ENCODE measurements at places on chromosomes 1 and 21.

GRCh38 chr1:202807451-202807925 lies 733 bp downstream of the KDM5B start:
- H3K4me1 ChIP-seq: peaks cover 51% of the 10 kb centered on the region
- no peak for DNase-seq
- H3K27me3 ChIP-seq: no peaks in the 10 kb centered on the region
- no peaks in the 10 kb centered on the region for H3K36me3 ChIP-seq
- H3K4me3 ChIP-seq: peak overlapping the region; percentile 91
- peak overlapping the region; percentile 48 for H3K27ac ChIP-seq

DNA sequence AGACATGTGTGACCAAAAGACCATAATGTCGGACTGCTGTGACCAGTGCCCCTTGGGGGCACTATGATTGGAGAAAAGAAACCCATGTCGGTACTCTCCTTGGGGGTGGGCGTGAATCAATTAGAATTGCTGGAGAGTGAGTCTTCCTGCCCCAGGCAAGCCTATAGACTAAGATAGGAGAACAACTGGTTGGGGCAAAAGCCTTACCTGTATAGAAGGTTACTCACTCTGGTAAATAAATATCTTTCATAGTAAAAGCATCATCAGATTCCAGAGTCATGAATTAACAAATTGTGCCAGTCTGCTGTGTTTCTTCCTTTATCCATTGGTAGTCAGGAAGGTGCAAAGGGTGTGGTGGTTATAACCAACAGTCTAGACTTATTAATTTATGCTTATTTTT lies 2.9 kb upstream of the PTGFRN start:
- no peaks in the 10 kb centered on the region for H3K36me3 ChIP-seq
- peak overlapping the region; percentile 86 for H3K27ac ChIP-seq
- no peaks in the 10 kb centered on the region for H3K27me3 ChIP-seq
- peak; percentile 93 for DNase-seq
- peak overlapping the region; percentile 17 for H3K4me3 ChIP-seq
- peaks cover 42% of the 10 kb centered on the region for H3K4me1 ChIP-seq

DNA sequence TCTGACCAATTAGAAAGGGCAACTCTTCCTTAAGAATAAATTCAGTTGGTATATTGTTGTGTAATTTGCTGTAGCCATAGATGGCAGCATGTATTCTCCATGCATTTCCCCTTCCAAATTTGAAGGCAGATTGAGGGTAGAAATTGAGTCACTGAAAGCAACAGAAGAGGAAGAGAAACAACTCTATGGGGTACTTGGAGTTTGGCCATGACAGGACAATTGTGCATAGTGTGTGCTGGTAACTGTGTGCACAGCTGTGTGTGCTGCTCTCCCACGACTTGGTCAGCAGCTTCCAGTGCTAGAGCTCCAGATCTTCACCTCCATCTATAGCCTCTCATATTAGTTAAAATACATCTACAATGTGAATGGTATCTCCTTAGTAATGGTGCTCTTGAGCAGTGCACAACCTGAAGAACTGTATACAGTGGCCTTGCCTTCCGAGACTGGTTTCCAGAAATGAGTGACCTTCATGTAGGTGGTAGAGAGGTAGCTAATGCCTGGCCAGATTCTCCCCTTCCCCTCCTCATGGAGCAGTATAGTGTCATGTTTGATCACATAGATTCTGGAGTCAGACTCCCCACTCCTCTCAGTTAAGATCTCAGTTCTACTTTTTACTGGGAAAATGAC lies 882 bp upstream of the FCAMR start:
- H3K4me1 ChIP-seq: peaks cover 14% of the 10 kb centered on the region
- H3K27me3 ChIP-seq: no peaks in the 10 kb centered on the region
- DNase-seq: no peak
- no peaks in the 10 kb centered on the region for H3K36me3 ChIP-seq

DNA sequence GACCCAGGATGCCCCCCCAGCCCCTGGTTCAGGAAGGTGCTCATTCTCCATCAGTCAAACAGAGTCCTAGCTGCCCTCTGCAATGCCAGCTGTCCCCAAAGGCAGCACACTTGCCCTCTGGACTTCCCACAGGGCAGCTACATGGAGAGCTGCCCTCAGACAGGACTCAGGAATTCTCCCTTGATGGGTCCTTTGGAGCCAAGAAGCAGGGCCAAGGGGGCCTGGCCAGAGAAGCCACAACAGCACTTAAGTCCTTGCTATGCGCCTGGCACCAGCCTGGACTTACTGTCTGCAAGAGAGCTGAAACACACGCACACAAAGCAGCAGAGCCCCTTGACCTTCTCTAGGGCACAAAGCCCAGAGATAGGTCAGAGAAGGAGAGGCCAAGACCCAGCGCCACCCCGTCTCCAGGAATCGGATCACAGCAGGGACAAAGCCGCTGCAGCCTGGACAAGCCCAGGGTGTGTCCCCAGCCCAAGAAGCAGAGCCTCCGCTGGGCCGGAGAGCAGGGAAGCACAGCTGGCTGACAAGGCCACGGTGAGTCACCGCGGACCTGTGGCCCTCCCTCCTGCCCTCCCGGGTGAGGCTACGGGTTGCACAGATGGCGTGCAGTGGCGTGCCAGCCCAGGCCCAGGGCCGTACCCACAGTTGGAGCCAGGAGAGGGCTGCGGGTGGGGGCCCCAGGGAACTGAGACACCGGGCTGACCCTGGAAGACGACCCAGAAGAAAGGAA lies 1.7 kb downstream of the WNT9A start:
- peak overlapping the region; percentile 75 for H3K4me3 ChIP-seq
- H3K36me3 ChIP-seq: no peaks in the 10 kb centered on the region
- peaks cover 28% of the 10 kb centered on the region for H3K4me1 ChIP-seq
- DNase-seq: peak; percentile 98
- H3K27me3 ChIP-seq: no peaks in the 10 kb centered on the region
- H3K27ac ChIP-seq: peak overlapping the region; percentile 77

DNA sequence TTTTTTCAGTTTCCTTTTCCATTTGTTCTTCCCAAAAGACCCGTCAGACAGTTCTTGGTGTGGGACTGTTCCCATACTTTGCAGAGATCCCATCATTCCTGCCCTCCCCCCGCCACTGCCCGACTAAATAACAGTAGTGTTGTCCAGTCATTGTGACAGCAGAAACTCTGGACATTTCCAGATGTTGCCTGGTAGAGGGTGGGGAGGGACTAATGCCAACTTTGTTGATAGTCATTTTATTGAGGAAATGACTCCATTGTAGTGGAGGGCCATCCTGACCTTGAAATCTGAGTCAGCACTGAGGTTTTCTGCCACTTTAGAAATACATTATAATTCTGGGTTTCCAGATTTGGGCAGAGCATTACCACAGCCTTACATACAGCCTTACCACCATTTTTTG lies 85.4 kb downstream of the CEP350 start:
- peaks cover 24% of the 10 kb centered on the region for H3K4me1 ChIP-seq
- no peak overlapping the region for H3K4me3 ChIP-seq
- H3K27ac ChIP-seq: peak overlapping the region; percentile 32
- no peaks in the 10 kb centered on the region for H3K27me3 ChIP-seq
- peak; percentile 76 for DNase-seq
- peaks cover 12% of the 10 kb centered on the region for H3K36me3 ChIP-seq

GRCh38 chr21:33492571-33492970 lies 1.1 kb upstream of the DNAJC28 start:
- H3K4me1 ChIP-seq: no peaks in the 10 kb centered on the region
- no peaks in the 10 kb centered on the region for H3K27me3 ChIP-seq
- DNase-seq: peak; percentile 51
- H3K36me3 ChIP-seq: no peaks in the 10 kb centered on the region
- no peak overlapping the region for H3K27ac ChIP-seq

GRCh38 chr1:205416322-205416721 lies 5.5 kb downstream of the LEMD1 start:
- H3K27ac ChIP-seq: no peak overlapping the region
- H3K4me1 ChIP-seq: no peaks in the 10 kb centered on the region
- H3K4me3 ChIP-seq: no peak overlapping the region

- H3K36me3 ChIP-seq: peaks cover 61% of the 10 kb centered on the region
- no peak for DNase-seq
- no peaks in the 10 kb centered on the region for H3K27me3 ChIP-seq
- no peak overlapping the region for H3K27ac ChIP-seq
- H3K4me3 ChIP-seq: no peak overlapping the region
Measured at GRCh38 chr1:92842082-92843045, 10.5 kb downstream of the RPL5 start.

DNA sequence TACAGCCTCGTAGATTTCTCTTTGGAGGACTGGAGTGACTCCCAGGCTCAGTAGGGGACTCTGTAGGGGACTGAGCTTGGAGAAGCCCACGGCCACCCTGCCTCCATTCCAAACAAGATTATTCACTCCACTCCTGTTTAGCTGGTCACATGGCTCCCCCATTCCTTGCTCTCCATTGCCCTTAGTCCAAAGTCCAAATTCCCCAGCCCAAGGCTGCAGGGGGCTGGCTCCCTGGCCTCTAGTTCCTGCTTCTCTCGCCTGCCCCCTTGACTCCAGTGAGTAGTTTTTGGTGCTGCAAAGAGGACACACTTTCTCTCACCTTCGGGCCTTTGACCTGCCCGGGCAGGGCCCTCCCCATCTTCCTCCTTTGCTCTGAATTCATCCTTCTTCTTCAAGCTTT lies 403.3 kb downstream of the KIF26B start:
- no peak overlapping the region for H3K4me3 ChIP-seq
- H3K36me3 ChIP-seq: no peaks in the 10 kb centered on the region
- no peak overlapping the region for H3K27ac ChIP-seq
- no peak for DNase-seq
- no peaks in the 10 kb centered on the region for H3K4me1 ChIP-seq
- H3K27me3 ChIP-seq: peaks cover 99% of the 10 kb centered on the region

GRCh38 chr1:177849130-177849529 lies 120.7 kb downstream of the SEC16B start:
- peaks cover 14% of the 10 kb centered on the region for H3K27me3 ChIP-seq
- no peak for DNase-seq
- no peaks in the 10 kb centered on the region for H3K4me1 ChIP-seq
- H3K4me3 ChIP-seq: no peak overlapping the region
- no peaks in the 10 kb centered on the region for H3K36me3 ChIP-seq

DNA sequence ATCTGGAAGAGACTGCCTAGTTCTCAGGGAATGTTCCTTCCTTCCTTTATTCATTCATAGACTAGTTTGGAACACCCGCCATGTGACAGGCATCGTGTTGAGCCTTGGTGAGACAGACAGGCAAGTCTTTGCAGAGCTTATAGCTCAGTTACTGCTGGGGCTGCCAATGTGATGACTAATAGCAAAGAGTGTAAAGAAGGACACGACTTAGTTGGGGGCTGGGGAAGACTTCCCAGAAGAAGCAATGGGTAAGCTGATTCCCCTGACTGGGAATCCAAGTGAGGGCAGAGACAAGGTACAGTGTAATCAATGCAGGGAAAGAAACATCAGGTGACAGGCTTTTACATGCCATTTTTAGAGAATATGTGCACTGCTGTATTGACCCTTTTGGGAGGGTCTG lies 51.2 kb downstream of the TENT5C start:
- H3K4me1 ChIP-seq: peaks cover 35% of the 10 kb centered on the region
- no peaks in the 10 kb centered on the region for H3K36me3 ChIP-seq
- no peak overlapping the region for H3K4me3 ChIP-seq
- peak; percentile 82 for DNase-seq

- DNase-seq: peak; percentile 100
- peaks cover 76% of the 10 kb centered on the region for H3K4me1 ChIP-seq
- peak overlapping the region; percentile 91 for H3K4me3 ChIP-seq
- no peaks in the 10 kb centered on the region for H3K27me3 ChIP-seq
Measured at GRCh38 chr1:151992303-151993083, 1.2 kb downstream of the S100A10 start.

DNA sequence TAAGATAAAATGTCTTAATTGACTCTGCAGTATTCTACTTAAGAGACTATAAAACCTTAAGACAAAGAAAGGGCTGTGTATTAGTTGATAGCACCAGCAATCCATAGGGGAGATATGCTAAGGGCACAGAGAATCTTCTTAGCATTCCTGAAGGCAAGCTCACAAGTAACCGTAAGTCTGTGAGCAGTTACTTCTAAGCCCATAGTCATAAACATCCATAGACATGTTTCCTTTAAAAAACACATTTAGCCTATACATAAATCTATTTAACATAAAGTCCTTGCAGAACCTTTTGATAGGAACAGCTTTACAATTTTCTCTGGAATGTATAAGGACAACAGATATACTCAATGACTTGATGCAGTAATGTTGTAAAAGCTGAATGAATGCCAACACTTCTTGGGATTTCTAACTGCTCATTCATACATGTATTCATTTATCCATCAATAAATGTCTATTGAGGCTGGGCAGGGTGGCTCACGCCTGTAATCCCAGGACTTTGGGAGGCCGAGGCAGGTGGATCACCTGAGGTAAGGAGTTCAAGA lies 6.3 kb upstream of the ERRFI1 start:
- no peak for DNase-seq
- peaks cover 24% of the 10 kb centered on the region for H3K4me1 ChIP-seq
- H3K27ac ChIP-seq: peak overlapping the region; percentile 70
- no peaks in the 10 kb centered on the region for H3K27me3 ChIP-seq

DNA sequence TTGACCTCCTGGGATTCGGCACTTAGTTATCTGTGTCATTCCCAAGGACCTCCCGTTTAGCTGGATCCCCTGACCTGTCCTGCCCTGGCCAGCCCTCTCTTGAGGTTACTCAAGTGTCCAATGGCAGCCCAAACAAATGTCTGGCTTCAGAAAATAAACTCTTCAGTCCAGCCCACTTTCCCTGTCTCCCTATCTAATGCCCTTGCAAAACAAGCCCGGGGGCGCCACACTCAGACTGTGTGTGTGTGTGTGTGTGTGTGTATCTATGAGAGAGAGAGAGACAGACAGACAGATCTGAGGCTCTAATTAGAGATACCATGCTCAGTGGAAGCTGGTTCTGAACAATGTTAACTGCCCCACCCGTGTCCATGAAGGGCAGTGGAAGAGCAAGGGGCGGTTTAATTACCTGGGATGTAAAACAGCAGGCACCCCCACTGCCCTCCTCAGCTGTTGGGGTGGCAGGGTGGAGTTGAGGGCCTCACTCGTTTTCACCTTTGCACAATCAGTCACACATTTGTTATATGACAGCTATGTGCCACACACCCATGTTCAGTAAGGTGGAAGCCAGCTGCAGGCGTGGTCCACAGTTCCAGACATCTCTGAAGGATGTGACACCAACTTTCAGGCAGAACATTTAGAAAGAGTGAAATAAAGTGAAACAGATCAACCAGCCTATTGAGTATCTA lies 57.4 kb downstream of the B3GALT5 start:
- DNase-seq: no peak
- H3K36me3 ChIP-seq: no peaks in the 10 kb centered on the region
- no peak overlapping the region for H3K4me3 ChIP-seq
- no peaks in the 10 kb centered on the region for H3K27me3 ChIP-seq
- H3K27ac ChIP-seq: no peak overlapping the region

GRCh38 chr21:30831194-30831765 lies 1.7 kb upstream of the KRTAP7-1 start:
- no peak overlapping the region for H3K27ac ChIP-seq
- H3K27me3 ChIP-seq: peaks cover 41% of the 10 kb centered on the region
- peak; percentile 76 for DNase-seq
- H3K4me1 ChIP-seq: no peaks in the 10 kb centered on the region

- no peaks in the 10 kb centered on the region for H3K36me3 ChIP-seq
- H3K4me3 ChIP-seq: no peak overlapping the region
- DNase-seq: no peak
- H3K27ac ChIP-seq: no peak overlapping the region
Measured at GRCh38 chr1:18727956-18728355, 97.3 kb downstream of the PAX7 start.

DNA sequence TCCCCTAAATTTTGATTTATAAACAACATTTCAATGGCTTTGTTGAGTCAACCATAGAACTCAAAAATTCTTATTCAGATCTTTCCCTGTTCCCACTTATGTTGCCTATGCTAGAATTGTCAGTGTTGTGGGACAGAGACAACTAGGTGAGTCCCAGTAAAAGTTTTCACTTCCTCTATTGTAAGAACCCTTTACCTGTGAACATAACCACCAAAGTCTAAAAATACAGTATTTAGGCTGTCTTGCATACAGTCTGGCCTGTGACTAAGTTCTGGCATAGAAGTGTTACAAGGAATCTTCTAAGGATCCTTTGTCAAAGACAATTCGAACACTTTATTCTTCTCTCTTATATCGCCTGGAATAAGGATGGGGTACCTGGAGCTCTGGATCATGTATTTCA lies 1047.9 kb upstream of the NCAM2 start:
- no peaks in the 10 kb centered on the region for H3K4me1 ChIP-seq
- no peaks in the 10 kb centered on the region for H3K36me3 ChIP-seq
- H3K27ac ChIP-seq: no peak overlapping the region

All from PC-3 (cell line).